Activated T-cell treated with anti-CD3 and anti-CD28 coated beads for 48 hours (primary cell): ENCODE measurements at places on chromosomes 7 and 10.

DNA sequence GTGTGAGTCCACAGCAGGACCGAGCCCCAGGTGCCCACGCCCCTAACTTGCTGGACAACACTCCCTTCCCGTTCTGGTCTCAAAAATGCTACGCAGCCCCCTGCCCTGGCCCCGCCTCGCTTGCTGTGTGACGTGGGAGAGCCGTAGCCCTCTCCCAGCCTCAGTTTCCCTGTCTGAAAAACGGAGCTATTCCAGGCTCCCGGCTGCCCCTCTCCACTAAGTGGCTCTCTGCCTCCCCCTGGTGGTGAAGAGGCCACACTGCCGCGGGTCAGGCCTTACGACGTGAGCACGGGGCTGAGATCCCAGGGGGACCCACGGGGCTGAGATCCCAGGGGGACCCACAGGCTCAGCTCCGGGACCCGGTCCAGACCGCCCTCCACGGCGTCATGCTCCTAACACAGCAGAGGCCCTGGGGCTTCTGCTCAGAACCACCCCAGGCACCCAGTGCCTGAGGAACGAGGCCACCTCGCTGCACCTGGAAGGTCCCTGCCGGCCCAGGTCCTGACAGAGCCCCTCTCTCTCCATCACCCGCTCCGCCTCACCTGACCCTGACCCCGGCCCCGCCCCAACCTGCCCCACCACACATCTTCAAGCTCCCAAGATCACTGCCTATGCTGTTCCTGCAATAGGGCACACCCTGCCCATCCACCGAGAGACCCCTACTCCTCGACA lies 26.7 kb downstream of the MICALL2 start:
- DNase-seq = peak; percentile 65

GRCh38 chr7:34208878-34209621 lies 303.7 kb downstream of the BMPER start:
- no peak for DNase-seq

- no peak for DNase-seq
Observed at GRCh38 chr10:132671228-132672154, 114.5 kb downstream of the NKX6-2 start.

GRCh38 chr7:155119801-155120382 lies 49.8 kb downstream of the HTR5A start:
- no peak for DNase-seq

DNA sequence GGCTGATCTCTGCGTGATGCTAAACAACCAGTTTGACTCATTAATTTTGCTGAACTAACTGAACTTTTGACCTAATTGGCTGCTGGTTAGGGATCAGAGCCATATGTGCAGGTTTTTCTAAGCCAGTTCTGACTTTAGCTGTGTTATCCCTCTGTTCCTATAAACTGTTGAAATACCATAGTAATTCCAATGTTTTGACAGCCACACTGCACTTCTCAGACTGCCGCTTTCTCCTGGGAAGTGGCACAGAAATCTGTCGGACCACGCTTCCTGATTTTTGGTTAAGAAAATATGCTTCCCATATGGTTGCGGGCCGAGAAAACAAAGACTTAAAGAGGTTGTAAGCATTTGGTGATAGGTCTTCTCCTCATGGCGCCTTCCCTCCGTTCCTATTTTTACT lies 42.3 kb downstream of the TBXAS1 start:
- DNase-seq = no peak

DNA sequence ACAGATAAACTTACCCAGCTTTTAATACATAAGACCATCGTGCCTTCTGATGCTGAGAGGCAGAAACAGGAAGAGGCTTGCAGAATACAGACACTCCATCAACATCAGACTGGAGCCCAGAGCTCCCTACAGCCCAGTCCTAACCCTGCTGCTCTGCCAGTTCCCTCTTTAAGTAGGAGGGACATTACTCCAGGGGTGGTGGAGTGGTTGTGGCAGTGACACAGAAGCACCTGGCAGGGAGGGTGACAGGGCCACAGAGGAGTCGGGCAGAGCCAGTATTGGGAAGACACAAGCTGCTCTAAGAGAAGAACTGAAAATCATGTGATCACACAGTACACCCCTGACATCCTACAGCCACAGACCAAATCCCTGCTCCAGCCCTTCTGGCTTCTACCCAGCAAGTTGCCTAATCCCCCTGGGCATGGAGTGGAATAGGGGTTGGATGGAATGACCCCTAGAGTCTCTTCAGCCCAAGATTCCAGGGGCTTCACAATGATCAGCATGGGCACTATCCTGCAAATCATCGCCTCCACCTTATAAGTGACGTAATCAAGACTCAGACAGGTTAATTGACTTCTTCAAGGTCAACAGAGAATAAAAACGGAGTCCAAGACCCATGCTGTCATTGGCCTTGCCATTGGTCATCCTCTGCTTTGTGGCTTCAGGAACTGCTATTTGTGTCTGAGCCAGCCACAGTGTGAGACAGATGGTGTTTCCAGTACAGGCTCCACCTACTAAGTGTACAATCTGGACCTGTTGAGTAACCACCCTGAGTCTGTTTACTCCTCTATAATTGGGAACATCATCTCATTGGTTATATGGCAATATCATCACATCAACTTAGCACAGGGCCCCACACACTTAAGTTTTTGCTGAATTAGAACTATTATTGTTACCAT lies 61.1 kb upstream of the ZMIZ1 start:
- no peak for DNase-seq

DNA sequence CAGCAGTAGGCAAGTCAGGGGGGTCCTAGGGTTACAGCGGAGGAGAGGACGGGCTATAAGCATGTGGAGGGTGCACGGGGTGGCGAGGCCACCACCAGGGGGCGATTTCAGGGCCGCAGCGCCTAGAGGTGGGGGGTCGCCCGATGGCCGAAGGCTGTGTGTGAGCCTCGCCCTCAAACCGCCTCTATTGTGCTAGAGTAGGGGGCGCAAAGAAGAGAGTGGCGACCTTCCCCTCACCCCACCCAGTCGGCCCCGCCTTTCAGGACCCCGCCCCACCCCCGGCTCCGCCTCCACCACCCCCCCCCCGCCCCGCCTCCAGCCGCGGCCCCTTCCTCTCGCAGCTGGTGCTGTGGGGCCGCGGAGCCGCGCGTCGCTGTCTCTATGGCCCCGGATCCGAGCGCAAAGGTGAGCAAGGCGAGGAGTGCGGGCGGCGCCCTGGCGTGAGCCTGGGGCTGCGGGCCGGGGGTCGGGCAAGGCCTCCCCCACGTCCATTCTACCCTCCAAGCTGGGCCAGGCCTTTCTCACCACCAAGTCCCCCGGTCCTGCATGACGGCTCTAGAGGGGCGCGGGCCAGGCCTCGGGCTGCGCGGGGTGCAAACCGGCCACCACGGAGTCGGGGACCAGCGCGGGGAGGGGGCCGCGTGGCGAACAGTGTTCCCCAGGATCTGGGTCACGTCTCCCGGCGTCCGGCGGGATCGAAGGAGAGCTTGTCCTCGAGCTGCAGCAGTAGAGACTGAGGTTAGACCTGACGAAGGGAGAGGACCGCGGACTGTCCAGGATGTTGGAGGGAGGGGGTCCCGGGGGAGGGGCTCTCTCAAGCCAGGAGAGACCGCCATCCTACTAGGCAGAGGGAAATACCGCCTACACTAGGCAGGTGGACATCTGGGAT lies at the start of gene SEMA4G:
Gene SEMA4G (plus strand): TSS at position 318 of the 889 bp plus-strand sequence. CDS start 3,409 bp downstream, outside the sequence.
- peak; percentile 37 for DNase-seq

DNA sequence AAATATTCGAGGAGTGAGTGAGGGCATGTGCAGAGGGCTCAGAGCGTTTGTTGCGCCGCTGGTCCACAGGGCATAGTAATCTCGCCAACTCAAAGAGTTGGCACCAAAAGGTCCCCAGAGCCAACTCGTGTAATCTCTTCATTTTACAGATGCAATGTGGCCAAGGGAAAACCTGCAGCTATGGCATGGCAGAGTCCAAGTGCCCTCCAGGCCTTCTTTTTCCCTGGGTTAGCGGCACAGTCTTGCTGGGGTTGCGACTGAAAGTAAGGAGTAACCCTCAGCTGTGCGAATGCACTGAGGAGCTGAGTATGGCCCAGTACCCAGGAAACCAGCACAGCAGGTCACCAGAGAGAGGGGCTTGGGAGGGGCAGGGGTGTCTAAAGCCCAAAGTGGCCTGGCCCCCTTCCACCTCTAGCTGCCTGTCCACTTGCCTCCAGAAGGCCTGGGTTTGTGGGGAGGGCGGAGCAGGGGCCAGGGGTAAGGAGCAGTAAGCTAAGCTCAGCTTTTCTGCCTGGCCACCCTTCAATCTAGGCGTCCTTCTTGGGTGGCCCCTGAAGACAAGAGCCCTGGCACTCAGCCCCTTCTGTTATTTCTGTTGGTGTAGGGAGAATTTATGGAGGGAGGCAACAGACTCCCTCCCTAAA lies 3.3 kb upstream of the GAD2 start:
- DNase-seq = no peak

DNA sequence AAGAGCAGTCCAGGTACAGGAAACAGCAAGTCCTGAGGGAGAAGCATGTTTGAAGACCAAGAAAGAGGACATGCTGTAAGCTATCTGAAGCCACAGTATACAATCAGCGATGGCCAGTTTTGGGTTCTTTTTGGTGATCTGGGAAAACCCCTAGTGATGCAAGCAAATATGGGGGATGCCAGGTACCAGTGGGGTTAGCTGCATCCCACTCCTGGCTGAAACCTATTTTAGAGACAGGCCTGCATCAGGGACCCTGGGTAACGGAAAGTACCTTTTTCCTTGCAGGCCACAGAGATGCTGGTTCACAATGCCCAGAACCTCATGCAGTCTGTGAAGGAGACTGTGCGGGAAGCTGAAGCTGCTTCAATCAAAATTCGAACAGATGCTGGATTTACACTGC lies 32.9 kb downstream of the AP3M1 start:
- no peak for DNase-seq
